ENCODE measurements at places on chromosomes 12 and 14.

DNA sequence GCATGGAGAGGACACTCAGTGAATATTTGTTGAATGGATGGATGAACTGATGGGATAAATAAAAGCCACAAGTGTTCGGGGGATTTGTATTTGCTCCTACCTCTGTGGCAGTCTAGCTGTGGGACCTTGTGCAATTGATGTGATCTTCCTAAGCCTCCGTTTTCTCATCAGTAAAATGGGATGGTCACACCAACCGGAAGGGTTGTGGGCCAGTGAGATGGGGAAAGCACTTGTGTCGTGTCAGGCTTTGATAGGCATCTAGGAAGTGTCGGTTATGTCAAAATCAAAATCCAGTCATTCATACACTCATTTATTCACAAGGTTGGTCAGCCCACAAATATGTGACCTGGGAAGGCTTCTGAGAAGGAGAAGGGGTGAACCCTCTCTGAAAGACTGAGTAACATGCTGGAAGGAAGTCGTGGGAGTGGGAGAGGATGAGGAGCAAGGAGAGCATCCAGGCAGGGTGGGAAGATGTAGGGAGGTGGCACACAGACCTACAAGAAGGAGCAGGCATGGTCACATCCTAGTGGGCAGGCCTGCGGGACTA is 7.8 kb upstream of the SERPINA9 start:
- DNase-seq: no peak

GRCh38 chr12:86948851-86949250 is 692.7 kb upstream of the MGAT4C start:
- no peak for DNase-seq

- DNase-seq: no peak
These were observed 30.4 kb upstream of the SIX1 start for GRCh38 chr14:60679566-60680258.

GRCh38 chr14:52076334-52076733 is 7.5 kb upstream of the NID2 start:
- no peak for DNase-seq

DNA sequence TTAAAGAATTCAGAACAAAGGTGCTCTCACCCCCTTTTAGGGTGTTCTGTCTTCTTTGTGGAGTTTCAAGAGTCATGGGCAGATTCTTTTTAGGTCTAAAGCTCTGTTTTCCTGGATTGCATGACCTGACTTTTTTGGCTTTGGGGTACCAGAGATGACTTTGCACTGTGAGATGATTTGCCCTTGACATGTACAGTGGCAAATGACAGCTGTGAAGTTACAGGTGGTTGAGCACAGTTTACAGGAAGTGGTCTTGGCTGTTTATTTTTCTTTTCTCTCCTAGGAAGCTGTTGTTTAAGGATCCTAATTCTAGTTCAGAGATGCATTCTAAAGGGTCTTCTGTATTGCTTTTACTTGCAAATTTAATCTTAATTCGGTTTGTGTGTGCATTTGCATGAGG is 83.8 kb upstream of the METAP2 start:
- DNase-seq: no peak

DNA sequence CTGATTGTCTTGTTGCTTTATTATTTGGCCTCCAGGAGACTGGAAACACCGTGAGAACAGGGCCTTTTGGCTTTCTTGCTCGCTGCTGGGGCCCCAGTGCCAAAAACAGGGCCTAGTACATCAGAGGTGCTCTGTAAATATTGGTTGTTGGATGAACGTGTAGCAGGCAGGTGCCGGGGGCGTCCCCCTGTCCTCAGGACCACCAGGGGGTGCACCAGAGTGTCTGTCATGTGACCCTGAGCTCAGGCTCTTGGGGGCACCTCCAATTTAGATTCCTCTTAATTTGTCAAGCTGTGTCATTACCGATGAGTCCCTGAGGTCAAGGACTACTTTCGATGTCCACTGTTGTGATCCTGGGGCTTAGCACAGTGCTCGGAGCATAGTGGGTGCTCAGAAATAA is 87.1 kb downstream of the ACACB start:
- no peak for DNase-seq

DNA sequence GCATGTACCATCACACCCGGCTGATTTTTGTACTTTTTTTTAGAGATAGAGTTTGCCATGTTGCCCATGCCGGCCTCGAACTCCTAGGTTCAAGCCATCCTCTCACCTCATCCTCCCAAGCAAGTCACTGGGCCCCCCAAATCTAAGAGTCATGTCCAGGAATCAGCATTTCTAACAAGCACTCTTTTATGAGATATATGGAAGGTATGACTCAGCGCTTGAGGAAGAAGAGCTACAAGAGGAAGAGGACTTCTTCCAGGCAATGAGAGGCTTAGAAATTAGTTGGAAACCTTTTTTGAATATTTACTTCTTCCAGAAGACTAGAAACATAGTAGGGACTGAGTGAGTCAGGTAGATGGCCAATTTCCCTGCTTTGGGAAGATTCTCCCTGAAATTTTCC is 114.5 kb downstream of the HMGA2 start:
- DNase-seq: no peak

DNA sequence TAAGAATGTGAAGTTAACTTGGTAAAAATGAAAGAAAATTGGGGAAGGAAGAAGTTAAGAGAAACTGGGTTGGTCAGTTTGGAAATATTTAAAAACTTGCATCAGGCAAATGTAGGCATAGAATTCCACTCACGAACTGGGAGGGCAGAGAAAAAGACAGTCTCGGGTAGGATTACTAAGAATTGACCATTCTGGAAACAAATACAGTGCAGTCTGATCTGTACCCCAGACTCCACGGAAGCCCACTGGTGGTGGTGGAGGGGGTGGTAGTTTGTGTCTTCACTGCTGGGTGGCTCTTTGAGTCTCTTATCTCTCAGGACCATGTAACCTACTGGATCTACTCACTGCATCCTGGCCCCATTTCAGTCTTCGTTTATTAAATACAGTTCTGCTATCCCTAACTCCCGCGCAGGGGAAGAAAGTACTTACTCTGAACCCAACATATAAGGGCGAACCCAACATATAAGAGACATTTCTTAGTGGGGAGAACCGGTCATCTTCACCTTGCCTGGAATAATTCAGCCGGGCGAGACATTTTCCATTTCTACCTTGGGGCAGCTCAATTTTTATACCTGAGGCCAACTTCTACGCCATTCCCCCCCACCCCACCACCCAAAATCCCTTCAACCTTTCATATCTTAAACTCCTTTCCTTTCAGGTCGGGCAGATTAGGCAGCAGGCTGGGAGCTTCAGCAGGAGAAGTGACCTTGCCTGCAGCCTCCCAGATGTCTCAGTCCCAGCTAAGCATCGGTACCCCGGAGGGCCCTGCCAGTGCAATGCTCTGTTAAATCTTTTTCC is 1.7 kb downstream of the SLC2A3 start:
- DNase-seq: no peak

DNA sequence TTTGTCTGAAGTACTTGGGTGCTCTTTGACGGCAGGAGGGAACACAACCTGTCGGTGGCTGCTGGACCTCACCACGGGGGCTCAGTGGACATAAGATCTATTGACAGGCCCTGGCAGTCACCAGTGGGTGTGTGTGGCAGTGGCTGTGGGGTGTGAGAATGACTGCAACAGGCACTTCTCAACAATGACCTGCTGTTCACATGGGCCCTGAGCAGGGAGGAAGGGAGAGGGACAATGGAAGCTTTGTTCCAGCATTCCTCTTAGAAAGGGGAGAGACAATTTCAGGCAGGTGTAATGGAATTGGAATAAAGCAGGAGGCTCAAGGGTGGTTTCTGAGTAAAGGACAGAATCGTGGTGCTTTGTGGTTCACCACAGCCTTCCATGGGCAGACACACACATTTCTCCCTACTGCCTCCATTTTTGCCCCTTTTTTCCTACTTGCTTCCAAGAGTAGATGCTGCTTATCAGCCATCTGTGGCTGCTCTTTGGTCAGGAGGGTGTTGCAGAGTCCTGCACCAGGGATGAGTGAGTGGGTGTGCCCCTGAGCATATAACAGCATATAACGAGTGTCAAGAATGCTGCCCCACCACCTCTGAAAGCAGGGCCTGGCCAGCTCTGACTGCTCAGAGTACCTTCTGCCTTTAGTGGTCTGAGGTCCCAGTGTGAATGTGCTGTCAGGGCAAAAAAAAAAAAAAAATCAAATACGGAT is 267.7 kb downstream of the RASSF9 start:
- no peak for DNase-seq

DNA sequence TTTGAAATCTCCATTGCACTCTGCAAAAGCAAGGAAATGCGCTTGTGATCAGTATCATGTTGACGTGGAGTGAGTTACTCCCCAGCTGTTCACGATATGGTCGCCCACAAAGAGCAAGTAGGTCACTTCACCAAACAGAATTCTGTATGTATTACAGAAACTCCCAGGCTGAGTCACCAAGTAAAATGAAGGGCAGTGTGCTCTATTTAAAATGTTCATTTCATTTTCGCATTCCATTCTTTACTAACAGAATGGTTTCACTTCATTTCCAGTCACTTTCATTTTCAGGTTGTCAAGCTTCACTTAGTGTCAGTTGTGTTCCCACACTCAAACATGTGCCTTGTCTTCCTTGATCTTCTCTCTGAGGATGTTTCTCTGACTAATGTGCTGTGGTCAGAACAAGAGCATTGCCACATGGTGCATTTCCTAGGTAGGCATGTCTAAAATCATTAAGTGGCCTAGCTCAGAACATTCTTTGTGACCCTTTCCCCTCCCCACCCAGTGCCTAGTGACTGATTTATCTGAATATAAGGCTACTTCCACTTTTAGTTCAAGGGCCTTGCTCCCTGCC is 391.2 kb downstream of the RAD51B start:
- no peak for DNase-seq

DNA sequence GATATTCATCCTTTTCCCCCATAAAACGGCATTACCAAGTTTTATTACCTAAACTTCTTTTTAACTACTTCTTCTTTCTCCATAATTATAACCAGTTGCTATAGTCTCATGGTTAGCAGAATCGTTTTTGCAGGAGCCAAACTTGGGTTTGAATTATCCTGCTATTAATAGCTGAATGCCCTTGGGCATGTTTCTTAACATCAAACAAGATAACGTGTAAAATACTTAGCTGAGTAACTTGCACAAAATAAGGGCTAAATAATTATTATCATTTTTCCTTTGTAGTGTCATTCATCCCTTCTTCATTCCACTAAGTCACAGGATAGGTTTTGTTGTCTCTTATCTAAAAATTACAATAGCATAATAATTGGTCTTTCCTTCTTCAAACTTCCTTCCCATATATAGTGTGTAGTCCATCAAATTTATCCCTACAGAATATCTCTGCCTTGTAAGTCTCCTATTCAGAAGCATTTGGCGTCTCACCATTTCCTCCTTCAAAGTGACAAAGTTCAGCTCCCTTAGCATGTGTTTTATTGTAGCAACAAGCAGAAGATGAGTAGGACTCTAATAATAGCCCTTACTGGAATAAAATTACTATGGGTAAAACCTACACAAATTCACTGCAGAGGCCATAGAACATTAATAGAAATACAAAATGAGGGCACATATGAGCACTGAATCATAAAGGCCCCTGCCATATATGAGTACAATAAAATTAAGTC is 63.8 kb downstream of the FAR2 start:
- no peak for DNase-seq

DNA sequence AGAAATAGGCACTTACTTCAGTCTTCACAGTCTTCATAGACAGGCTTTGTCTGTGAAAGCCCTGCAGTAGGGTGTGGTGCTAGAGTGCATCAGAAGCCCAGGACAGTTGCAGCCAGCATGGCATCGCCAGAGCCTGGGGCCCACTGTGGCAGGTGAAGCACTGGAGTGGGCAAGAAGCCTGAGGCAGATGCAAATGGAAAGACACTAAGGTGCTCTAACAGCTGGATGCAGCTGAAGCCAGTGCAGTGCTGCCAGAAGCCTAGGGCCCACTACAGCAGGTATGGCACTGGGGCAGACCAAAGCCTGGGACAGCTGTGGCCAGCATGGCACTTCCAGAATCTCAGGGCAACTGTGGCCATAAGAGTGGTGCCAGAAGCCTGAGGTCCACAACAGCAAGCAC is 358.6 kb downstream of the SYT1 start:
- DNase-seq: no peak

DNA sequence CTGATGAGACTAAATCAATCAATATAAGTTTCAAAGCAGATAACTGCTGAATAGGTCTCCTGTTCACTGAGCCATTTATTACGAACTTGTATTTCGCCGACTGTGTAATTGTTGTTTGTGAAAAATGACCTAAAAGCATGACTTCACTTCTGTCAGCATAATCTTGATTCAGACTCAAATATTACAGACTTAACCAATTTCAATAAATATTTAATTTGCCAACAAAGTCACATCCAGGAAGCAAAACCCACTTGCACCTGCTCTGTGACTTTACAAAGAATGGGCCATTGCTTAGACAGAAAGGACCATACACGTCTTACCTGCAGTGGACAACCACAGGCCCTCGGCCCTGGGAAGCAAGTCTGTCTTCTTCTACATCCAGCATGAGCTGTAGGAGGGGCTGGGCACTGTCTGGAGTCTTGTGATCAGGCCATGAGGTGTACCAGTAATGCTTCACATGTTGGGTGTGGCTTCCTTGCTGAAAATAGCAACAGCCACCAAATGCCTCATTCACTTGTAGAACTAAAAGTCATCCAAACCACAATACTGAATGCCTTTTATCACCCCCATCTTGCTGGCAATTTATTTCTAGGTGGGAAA is 23.5 kb upstream of the PTPRB start:
- DNase-seq: no peak

DNA sequence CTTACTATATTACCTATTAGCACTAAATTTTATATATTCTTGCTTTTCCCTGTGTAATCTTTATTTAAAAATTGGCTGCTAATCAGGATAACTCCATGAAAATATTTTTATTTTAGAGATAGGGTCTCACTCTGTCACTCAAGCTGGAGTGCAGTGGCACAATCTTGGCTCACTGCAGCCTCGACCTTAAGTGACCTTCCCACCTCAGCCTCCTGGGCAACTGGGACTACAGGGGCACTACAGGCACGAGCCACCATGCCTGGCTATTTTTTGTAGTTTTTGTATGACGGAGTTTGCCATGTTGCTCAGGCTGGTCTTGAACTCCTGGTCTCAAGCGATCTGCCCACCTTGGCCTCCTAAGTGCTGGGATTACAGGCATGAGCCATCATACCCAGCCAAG is 32.4 kb upstream of the VCPKMT start:
- DNase-seq: no peak

DNA sequence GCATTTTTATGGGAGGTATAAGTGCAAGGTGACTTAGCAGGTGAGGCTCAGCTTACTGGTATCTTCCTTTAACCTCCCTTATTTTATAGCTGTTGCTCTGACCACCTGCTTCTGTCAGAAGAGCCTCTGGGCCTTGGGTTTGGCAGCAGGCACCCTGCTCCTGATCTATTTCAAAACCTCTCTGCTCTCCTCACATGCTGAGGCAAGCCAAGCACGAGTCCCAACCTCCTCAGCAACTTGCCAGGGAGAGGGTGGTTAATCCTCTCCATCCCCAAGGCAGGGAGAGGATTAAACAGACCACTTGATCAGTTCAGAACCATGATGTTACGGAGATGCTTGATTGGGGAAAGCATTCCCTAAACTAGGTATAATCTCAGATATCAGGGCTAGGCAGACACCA is 5.4 kb downstream of the PLEKHH1 start:
- DNase-seq: no peak

DNA sequence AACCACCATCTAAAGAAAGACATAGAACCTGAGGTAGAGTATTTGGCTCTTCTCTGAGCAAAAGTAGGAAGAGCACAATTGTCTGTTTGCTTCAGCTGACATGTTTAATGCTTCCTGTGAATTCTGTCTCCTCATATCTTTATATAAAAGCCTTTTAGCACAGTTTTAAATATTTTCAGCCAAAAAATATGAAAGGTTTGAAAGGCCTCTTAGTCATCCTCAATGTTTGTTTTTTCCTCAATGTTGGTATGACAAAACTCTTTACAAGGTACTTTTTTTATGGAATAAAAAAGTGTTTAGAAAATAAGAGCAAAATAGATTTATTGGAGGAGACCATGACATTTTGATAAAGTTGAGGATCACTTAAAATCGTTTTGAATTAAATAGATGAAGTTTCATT is 360.9 kb downstream of the NAV3 start:
- no peak for DNase-seq

Measured in HuH-7.5 (cell line).